ENCODE measurements at places on chromosomes 11 and 22. TPM values are rescaled to one million over a fixed set of nuclear protein-coding genes. Genes with fewer than 3 reads are reported as not detected.

DNA sequence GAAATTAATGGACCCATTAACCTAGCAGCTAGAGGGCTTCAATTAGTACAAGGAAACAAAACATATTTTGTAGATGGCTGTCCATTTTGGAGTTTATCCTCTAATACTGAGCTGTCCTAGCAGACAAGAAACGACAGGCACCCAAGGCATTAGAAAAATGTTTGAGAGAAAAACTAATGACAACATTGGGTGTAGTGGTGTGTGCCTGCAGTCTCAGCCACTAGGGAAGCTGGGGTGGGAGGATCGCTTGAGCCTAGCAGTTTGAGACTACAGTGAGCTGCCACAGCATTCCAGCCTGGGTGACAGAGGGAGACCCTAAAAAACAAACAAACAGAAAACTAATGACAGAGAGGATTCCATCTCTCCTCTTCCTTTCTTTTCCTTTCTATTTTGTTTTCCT, 1.5 kb downstream of the A4GALT start:
- no peak overlapping the region for H3K4me3 ChIP-seq
- no peaks in the 10 kb centered on the region for H3K36me3 ChIP-seq
- H3K27me3 ChIP-seq: peaks cover 15% of the 10 kb centered on the region
- DNase-seq: no peak

Gene SLC22A25
- not detected for polyA plus RNA-seq

DNA sequence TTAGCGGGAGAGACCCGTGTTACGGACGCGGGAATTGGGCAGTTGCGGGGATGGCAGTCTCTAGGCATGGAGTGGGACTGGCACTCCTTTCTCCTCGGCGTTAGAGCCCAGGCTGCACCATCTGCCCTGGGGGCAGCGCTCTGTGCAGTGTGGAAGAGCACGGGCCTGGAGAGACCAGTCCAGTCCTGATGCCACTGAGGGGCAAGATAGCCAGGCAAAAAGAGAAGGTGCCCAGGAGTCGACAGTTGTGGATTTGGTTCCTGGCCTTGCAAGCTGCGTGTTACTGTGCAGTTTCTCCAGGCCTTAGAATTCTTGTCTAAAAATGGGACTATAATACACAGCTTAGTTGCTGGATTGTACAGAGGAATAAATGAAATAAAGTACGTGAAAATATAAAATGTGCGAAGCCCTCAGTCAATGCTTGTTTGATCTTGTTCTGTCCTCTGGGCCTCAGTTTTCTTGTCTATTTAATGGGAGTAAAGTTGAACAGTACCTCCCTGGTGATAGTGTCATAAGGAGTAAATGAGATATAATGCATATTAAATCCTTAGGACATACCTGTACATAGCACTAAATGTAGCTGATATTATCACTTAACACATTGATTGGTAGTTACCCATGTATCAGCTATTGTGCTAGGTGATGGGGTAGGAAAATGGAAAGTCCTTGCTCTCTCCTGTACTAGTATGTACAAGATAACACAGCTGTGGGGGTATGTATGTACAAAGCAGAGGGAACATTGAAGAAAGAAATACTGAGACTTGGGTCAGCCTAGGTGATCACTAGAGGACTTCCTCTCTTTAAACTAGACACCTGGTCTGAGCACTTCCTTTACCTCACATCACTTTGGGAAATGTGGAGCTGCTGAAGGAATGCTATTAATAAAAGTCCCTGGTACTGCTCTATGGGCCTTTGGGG, 1.2 kb downstream of the ATXN10 start:
- peak overlapping the region; percentile 70 for H3K27ac ChIP-seq
- H3K36me3 ChIP-seq: no peaks in the 10 kb centered on the region
- H3K4me1 ChIP-seq: peaks cover 22% of the 10 kb centered on the region
- no peak for DNase-seq
- peak overlapping the region; percentile 77 for H3K4me3 ChIP-seq

Gene NXPE4
- not detected for polyA plus RNA-seq

DNA sequence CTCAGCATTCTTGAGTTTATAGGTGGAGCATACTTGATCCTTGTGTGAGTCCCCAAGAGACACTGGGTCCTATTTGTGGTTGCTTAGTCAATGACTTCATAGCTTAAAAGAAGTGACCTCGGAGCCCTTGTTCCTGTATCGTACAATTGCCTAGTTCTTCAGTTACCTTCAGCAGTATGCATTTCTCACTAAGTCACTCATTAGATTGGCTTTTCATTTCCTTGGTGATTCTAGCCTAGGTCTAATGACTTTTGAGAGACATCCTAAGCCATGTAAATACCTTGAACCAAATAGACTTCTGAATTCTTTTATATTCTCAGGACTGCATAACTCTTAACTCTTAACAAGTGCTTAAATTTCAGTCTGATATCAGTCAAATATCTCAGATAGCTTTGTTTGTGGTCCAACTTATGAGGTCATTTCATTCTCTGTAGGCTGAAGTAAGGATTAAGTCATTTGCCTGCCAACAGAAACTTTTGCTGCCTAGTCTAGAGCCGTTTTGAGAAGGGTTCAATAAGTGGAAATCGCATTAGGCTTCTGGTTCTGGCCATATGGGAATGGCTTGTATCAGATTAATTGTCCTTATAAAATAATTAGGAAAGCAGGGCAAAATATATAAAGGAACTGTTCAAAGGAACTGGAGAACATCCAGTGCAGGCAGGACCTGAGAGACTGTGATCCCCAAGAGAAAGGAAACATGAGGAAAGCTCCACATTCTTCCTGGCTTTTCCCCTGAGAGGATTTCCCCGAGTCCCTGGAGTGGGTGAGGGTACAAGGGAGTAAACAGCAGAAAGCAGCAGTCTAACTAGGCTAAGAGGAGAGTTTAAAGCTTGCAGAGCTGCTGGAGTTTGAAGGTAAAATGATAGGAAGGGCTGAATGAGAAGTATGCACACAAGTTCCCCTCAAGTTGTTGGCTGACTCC, 39.9 kb downstream of the TRAF6 start:
- H3K4me3 ChIP-seq: no peak overlapping the region
- no peak overlapping the region for H3K27ac ChIP-seq
- H3K36me3 ChIP-seq: no peaks in the 10 kb centered on the region
- H3K4me1 ChIP-seq: no peaks in the 10 kb centered on the region

Gene OR2D2
- not detected for polyA plus RNA-seq

- H3K27ac ChIP-seq: no peak overlapping the region
- H3K36me3 ChIP-seq: no peaks in the 10 kb centered on the region
- H3K4me1 ChIP-seq: no peaks in the 10 kb centered on the region
- H3K27me3 ChIP-seq: no peaks in the 10 kb centered on the region
- no peak overlapping the region for H3K4me3 ChIP-seq
Observed at GRCh38 chr11:68303083-68303482, 9.3 kb upstream of the LRP5 start.

DNA sequence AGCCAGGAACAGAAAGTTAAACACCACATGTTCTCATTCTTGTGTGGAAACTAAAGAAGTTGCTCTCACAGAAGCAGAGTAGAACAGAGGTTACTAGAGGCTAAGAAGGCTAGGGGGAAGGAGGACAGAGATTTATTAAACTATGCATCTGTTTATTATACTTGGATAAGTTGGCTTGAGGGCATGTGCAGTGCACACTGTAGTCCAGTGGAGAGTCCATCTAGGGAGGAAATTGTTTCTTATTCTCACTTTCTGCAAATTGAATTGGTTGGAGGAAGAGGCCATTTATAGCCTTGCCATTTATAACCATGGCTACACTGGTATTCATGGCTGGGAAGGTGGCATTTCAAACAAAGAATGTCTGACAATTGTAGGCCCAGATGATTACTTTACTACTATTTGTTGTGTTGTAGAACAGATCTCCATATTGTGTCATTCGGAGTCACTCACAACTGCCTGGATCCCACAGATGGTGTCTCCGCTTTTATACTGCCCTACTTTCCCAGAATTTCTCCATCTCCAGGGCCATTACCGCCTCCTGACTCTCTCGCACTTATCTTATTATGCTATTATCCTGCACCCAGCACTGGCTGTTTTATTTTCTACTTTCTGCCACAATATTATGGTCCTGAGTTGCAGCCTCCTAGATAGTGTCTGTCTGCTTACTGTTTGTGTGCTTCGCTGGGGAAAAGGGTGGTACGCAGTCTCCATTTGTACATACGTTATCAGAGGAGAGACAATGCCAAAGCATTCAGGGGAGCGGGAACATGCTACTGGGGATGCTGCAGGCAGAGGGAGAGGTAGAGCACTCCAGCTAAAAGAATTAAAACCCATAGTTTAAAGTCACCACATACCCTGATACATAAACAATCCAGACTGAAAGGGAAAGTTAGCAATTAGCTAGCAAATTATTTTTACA, 169.3 kb upstream of the BLID start:
- H3K36me3 ChIP-seq: no peaks in the 10 kb centered on the region
- H3K27ac ChIP-seq: no peak overlapping the region
- H3K4me3 ChIP-seq: no peak overlapping the region
- no peaks in the 10 kb centered on the region for H3K27me3 ChIP-seq
- no peaks in the 10 kb centered on the region for H3K4me1 ChIP-seq

Gene WT1
- not detected for polyA plus RNA-seq

- no peaks in the 10 kb centered on the region for H3K27me3 ChIP-seq
- H3K4me3 ChIP-seq: peak overlapping the region; percentile 93
- H3K4me1 ChIP-seq: peaks cover 19% of the 10 kb centered on the region
Observed at GRCh38 chr22:26658161-26658560, 773 bp downstream of the MIAT start.

DNA sequence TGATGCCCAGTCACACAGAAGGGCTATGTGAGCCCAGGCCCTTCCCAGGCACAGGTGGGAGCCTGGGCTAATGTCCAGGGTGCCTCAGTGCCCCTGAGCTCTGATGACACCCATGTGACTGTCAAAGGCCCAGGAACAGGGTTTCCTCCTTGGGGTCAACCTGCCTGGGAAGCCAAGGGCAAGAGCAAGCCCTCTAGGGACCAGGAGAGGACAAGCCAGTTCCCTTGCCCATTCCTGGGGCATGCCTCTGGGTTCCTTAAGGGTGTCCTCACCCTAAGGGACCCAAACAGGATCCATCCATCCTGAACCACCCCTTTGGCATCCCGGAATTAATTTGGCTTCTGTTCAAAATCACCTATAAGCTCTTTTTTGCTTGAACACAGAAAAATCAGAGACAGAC, 39.0 kb downstream of the PISD start:
- no peak overlapping the region for H3K27ac ChIP-seq
- no peak for DNase-seq
- H3K4me3 ChIP-seq: no peak overlapping the region
- H3K36me3 ChIP-seq: peaks cover 13% of the 10 kb centered on the region

Gene C1QTNF5
- polyA plus RNA-seq: not detected

DNA sequence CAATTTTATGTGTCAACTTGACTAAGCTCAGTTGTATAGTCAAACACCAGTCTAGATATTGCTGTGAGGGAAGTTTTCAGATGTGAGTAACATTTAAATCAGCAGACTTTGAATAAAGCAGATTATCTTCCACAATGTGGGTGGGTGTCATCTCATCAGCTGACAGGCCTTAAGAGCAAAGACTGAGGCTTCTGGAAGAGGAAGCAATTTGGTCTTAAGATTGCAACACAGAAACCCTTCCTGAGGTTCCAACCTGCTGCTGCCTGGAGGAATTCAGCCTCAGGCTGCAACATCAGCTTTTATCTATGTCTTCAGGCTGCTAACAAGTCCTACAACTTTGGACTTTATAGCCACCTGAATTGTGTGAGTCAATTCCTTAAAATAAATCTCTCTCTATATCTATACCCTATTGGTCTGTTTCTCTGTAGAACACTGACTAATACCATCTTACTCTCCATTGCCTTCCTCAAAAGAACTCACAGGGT, 277.2 kb upstream of the PLET1 start:
- DNase-seq: no peak
- peaks cover 7% of the 10 kb centered on the region for H3K4me1 ChIP-seq
- H3K27me3 ChIP-seq: no peaks in the 10 kb centered on the region
- H3K4me3 ChIP-seq: no peak overlapping the region

Gene GGTLC3
- not detected for polyA plus RNA-seq

Gene SLC25A45
- 14.6 TPM for polyA plus RNA-seq
